ENCODE measurements at places on chromosomes 3 and 15. TPM values are rescaled to one million over a fixed set of nuclear protein-coding genes. Genes with fewer than 3 reads are reported as not detected.

The AGTR1 gene
- total RNA-seq = not detected

The MLF1 gene
- total RNA-seq = 0.48 TPM

The TRANK1 gene
- 3.7 TPM for total RNA-seq

The TM2D3 gene
- 27.9 TPM for total RNA-seq

The SERPINI2 gene
- total RNA-seq = 0.33 TPM

The HIGD1A gene
- total RNA-seq = 73.9 TPM

The GRAMD2A gene
- total RNA-seq = not detected

The TUSC2 gene
- total RNA-seq = 33.8 TPM

The GOLGA6B gene
- not detected for total RNA-seq

The SMAD6 gene
- total RNA-seq = 0.16 TPM

DNA sequence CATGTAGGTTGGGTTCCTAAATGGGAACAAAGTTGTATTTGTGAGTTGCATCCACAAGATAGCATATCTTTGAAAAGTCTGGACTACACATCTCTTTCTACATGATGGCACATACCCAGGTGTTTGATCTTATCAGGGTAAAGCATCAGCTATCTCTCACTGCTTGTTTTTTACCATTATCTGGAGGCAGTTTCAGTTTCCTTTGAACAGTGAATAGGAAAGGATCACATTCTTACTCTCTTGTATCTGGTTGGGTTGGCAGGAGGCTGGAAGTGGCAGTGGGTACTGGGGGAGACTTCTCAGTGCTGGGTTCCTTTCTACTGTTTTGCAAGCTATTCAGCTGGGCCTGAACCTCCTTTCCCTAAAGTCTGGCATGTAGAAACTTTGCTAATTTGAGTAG lies 4.1 kb downstream of the CEMIP start:
- DNase-seq = no peak

DNA sequence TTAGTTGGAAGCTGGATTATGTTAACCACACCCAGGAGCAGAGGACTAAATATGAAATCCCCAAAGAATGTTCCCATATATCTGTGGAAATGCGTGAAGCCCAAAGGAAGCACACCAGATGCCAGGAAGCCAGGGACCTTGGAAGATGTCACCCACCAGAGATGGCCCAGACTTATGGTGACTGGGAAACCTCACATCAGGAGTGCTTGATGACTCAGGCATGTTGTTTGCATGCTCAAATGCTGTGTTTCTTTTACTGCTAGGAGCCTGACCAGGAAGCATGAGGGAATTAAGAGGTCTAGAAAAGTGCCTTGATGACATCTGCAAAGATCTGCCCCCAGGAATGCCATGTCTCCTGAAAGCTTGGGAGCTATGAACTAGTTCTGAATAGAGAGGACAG lies 109.0 kb upstream of the SLC2A2 start:
- DNase-seq = no peak

- no peak for DNase-seq
Observed at GRCh38 chr3:131795390-131796090, 239.3 kb downstream of the CPNE4 start.

- DNase-seq = no peak
Observed at GRCh38 chr3:149003653-149004305, 12.4 kb downstream of the GYG1 start.

DNA sequence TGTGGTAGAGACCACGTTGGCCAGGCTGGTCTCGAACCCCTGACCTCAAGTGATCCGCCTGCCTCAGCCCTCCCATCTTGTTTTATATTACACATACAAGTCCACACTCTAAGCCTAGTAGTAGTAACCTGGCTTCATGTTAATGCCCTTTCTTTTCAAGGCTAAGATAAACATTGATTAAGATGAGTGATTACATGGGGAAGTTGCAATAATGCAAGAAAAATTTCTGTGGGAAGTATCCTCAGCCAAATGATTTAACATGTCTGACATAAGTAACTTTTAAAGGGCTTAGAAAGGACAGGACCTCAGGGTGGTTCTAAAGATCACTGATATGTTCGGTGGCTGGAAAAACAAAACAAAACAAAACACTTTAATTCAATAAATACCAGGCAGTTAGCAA lies 72.1 kb downstream of the SFMBT1 start:
- DNase-seq = no peak

- no peak for DNase-seq
Observed at GRCh38 chr3:8875836-8876235, 87.4 kb downstream of the RAD18 start.

DNA sequence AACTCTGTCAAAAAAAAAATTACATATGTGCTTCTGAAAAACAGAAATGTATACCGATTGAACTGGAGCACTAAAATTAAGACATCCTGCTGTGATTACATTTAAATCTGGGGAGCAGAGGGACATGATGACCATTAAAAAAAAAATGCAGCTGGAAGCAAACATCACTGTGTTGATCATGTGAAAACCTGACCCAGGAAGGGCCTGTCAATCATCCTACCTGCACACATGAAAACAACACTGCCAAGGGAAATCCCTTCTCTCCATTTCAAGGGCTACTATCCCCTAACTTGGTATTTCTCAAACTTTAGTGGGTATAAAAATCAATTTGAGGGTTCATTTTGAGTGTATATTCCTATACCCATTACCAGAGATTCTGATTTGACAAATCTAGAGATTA lies 719.9 kb upstream of the CBLB start:
- DNase-seq = no peak

GRCh38 chr3:31635545-31635944 lies 102.8 kb downstream of the STT3B start:
- DNase-seq = no peak

- no peak for DNase-seq
Observed at GRCh38 chr3:122577409-122578031, at the start of gene PARP15. Gene PARP15 (plus strand): TSS chr3:122577650. CDS start chr3:122577668, 18 bp downstream.

DNA sequence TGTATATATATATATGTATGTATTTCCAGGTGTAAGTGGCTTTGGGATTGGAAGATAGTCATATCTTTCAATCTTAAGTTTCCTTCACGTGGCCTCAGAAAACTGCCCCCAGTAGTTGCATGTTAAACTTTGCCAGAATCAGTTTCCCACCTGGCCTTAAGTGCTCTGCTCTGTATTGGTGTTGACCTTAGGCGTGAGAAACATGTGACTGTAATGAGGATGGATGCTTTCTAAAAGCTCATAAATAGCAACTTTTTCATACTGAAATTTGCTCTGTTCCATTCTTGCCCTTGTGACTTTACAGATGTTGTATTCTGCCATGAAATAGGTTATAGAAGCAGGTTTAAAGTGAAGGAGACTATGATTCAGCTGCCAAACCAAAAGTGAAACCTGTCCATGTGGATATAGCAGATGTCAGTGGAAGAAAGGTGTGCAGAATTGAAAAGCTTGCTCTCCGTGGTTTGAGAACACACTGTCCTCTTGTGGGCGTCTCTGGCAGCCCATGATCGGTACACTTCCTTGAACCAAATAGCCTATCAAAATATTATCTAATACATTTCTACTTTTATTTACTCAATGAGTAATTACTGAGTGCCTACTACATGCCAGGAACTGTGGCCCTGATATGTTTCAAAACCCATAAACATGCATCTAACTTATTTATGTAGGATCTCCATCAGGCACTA lies 15.8 kb downstream of the SCG5 start:
- DNase-seq = no peak
